ENCODE measurements at places on chromosomes 11 and 22.

DNA sequence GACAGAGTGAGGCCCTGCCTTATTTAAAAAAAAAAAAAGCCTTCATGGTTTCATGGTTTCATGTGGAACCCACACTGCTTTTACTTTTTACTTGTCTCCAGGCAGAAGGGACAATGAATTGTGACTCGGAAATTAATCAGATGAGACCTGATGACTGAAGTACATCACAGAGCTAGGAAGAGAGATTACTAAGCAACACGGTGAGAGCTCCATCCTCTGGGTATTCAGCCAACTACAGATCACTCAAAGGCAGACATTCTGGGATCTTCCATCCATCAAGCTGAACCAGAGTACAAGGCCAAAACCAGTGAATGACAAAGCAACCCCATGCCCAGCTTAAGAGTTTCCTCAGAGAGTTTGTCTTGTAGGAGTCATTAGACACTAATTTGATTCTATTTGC, 433.2 kb downstream of the SOX6 start:
- DNase-seq: peak; percentile 49

GRCh38 chr11:2741006-2741376, 41.2 kb upstream of the KCNQ1OT1 start:
- DNase-seq: peak; percentile 20

DNA sequence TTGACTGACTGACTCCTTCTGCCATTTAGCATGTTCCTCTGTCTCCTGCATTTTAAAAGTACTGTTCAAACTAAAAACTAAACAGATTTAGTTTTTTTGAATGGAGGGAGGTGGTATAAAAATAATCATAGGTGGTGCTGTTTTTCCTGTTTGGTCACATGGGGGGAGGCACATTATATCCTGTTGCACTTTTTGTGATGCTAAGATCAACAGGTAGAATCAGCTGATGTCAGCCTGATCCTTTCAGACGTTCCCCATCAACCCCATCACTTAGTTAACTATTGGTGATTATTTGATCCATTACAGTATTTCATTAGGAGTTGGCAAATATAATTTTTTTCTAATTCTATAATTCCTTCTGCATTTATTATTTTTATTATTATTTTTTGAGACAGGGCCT, 5.1 kb upstream of the OSBP2 start:
- DNase-seq: no peak

- DNase-seq: no peak
These were observed 2.4 kb upstream of the SIDT2 start for GRCh38 chr11:117176186-117176585.

DNA sequence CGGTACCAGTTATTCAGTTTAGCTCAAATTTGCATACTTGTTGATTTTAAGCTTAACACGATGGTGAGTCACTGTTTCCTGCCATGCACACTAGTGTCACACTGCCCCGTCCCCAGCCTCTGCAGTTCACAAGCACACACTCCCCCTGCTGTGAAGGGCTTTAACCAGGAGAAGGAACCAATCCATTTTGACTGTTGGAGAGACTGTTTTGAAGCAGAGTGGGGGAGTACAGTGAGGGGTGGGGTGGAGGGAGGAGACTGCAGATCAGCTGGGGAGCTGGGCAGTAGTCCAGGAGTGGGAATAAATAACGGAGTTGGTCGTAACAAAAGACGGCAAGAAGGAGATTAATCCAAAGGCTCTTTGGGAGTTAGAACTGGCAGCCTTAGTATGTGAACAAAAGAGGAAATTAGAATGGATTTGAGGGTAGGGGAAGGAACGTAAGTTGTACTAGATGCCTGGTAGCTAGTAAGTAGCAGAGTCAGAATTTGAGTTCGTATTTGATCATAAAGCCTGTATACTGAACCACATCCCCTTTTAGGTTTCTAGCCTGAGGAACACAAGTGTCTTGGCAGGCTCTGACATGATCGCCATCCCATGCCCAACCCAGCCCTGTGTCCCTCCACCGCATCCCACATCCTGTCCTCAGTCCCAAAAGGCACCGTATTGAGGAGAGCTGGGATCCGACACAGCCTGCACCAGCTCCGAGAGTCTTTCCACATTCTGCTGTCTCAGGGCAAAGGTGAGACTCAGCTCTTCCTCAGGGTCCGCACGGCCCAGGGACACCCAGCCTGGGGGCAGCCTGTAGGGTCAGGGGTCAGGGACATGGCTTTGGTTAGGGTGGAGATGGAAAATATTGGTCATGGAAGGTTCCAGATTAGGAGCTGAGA, 862 bp downstream of the TPP1 start:
- DNase-seq: peak; percentile 72

DNA sequence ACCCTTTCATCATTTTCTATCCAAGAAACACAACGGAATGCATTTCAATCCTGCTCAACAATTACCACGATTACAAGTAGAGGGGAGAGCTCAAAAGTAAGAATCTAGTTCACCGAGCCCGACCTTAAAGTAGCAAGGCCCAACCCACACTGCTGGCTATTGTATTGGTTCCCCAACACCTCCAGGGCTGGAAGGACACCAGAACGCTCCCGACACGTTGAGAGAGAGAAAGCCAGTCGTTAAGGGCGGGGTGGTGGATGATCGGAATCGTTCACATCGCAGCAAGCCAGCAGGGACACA, 690 bp downstream of the CKAP5 start:
- no peak for DNase-seq

GRCh38 chr22:19213001-19213400, 34.5 kb upstream of the SLC25A1 start:
- no peak for DNase-seq

GRCh38 chr11:36156817-36157519, 132.3 kb downstream of the COMMD9 start:
- DNase-seq: no peak

- DNase-seq: no peak
These were observed 9.7 kb downstream of the MRGPRF start for GRCh38 chr11:69003301-69003865.

- no peak for DNase-seq
These were observed 37.3 kb upstream of the TECTA start for GRCh38 chr11:121063728-121064127.

GRCh38 chr11:19696073-19696472, 16.6 kb upstream of the NAV2 start:
- DNase-seq: no peak

DNA sequence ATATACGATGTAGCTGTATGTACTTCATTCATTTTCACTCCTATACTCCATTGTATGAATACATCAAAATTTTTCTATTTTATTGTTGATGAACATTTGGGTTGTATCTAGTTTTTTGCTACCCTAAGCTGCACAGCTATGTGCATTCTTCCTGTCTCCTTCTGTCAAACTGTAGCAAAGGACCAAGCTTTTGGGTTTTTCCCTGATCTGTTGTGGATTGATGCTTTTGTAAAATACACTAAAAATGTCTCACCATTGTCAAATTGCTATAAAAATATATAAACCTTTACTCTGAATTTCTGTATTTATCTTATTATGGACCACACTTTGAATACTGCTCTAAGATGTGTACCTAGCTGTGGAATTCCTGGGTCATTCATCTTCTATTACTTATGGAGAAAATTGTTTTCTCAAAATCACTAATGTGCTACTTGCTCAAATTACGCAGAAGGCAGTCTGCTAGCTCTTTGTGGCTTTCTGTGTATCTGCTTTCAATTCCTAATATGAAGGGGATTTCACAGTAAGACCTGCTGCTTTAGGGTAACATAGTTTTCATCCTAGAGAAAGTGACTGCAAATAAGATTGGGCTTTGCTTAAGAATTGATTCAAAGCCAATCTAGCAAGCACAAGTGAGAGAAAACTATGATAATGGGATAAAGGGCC, 123.4 kb downstream of the CYP2R1 start:
- DNase-seq: no peak

- peak; percentile 32 for DNase-seq
These were observed at the start of gene KLHL22 for GRCh38 chr22:20494978-20495860. TSS of gene KLHL22 (minus strand) at chr22:20495795. CDS start at chr22:20489211, 6,584 bp downstream.

GRCh38 chr11:72657411-72658100, 16.7 kb downstream of the PDE2A start:
- no peak for DNase-seq

DNA sequence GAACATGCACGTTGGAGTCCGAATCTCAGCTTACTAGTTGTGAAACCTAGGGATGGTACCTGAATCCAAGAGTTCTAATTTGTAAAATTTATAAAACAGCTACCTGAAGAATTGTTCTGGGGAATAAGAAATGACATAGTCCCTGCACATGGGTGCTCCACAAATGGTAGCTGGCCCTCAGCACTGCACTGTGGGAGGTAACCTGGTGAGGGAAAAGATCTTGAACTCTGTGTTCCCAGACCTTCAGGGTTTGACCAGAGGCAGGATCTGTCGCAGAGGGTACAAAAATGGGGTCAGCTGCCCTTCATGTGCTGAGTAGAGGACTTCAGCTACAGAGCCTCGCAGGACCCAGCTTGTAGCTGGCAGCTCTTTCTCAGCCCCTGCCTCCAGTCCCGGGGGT, 73.5 kb downstream of the USP35 start:
- no peak for DNase-seq

DNA sequence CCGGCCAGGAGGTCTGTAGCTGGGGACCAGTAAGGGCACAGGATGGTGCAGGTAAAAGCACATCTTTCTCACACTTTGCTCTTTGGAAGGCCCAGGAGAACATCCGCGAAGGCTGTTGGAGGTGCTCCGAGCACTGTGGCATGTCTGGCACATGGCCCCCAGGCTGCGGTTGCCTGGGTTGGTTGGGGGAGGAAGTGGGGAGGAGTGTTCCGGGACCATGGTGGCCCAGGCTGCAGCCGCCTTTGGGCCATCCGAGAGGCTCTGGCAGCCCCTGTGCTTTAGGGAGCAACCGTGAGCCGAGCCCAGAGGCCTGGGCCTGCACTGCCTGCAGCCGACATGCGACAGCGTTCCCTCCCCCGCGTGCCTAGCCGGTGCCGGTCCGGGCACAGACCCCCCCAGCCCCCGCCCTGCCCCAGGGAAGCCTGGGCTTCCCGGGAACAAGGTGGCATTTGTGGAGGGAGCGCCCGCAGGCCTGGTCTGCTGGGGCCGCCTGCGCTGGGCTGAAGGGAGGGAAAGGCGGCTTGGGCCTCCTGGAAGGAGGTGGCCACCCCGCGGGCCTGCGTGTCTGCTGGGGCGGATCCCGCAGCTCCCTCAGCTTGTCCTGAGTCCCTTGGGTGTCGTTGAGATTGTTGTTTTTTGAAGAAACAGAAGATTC, 57.9 kb downstream of the GRAMD4 start:
- DNase-seq: no peak

GRCh38 chr22:47169801-47170140, 407.3 kb downstream of the TBC1D22A start:
- no peak for DNase-seq

DNA sequence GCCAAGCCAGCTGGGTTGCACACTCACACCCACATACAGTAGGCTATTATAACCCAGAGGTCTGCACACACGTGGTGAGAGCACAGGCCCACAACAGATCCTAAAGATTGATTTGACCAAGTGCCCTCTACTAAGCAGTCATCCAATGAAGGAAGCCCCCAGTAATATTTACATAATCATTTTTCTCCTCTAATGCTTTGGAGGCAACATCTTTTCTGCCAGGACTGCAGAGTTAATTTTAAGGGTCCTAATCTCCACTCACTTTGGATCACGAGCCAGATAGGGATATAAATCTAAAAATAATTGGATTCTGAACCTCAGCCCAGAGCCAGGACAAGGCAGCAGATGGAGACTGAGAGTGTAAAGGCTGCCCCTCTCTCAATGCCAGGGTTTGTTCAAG, 49.1 kb upstream of the MTNR1B start:
- no peak for DNase-seq

DNA sequence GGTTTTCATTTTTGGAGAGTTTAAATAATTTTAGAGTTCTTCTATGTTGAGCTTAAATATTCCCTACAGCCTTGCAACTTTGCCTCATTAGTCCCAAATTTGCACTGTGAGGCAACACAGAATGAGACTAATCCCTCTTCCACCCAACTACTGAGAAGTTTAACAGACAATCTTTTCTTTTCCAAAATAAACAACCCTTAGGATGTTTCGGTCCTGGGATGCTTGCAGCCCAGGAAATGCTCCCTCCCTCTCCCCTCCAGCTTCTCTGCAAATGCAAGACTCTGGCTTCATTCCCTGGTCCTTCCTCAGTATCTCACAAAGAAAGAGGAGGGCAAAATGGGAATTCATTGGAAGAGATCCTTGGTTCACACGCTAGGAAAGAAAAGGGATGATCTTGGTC, 222.5 kb downstream of the ST3GAL4 start:
- DNase-seq: no peak

GRCh38 chr11:62726156-62726914, 922 bp downstream of the HNRNPUL2 start:
- no peak for DNase-seq

- no peak for DNase-seq
These were observed 79.0 kb downstream of the MED15 start for GRCh38 chr22:20586403-20586745.

DNA sequence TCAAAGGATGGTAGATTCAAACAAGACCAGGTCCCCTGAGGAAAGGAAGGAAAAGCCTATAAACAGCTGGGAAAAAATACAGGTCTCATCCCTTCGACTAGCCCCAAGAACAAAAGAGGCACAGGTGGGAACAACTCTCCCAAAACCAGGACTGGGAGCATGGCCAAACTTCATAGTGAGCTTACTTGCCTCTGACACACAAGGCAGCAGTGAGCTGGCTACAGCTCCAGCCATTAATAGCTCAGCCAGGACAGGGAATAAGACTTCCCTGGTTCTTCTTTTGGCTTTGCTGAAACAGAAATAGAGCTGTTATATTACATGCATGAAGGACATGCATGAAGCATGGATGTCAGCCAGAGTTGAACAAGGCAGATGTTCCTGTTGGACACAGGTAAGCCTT, at the start of gene OR10A2:
Gene OR10A2 (plus strand): TSS at position 97 of the 400 bp plus-strand sequence. CDS start 6,698 bp downstream, outside the sequence.
- DNase-seq: no peak

DNA sequence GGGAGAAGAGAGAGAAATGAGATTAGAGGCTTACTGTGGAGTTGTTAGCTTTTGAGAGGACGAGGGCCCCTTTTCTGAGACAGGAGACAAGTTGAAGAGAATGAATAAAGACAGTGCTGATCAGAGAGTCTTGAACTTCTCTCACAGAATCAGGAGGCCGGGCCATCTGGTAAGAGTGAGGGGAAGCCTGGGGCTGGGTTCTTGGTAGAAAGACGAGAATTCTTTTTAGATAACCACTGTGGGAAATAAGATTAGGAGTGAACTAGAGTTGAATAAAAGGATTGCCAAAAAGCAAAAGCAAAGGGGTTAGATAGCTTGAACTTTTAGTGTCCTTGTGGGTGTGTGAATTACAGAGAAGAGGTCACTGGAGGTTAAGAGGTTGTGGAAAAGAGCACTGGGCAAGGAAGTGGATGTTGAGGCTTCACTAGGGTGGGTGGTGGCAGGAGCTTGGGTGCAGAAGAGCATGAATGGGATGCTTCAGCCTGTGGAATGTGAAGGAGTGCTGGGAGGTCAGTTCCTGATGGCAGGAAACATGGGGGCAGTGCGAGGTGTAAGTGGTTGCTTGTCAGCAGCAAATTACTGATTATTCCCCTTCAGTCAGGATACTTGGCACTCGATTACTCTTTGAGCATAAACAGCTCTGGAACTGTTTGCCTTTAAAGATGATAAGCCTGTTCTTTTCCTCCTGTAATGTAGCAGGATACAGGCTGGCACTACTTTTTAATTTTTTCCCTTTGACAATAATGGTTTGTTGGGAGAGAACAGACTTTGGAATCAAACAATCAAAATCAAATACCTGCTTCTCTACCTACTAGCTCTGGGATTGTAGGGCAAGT, 98.3 kb downstream of the ARHGAP42 start:
- peak; percentile 85 for DNase-seq

- DNase-seq: peak; percentile 41
These were observed 116.6 kb downstream of the GALNT18 start for GRCh38 chr11:11505190-11505589.

GRCh38 chr11:134659882-134660281, 247.8 kb upstream of the B3GAT1 start:
- DNase-seq: no peak
